ENCODE measurements at places on chromosomes 3 and 15. TPM values are rescaled to one million over a fixed set of nuclear protein-coding genes. Genes with fewer than 3 reads are reported as not detected.

The ACKR2 gene
- 0.40 TPM for total RNA-seq

DNA sequence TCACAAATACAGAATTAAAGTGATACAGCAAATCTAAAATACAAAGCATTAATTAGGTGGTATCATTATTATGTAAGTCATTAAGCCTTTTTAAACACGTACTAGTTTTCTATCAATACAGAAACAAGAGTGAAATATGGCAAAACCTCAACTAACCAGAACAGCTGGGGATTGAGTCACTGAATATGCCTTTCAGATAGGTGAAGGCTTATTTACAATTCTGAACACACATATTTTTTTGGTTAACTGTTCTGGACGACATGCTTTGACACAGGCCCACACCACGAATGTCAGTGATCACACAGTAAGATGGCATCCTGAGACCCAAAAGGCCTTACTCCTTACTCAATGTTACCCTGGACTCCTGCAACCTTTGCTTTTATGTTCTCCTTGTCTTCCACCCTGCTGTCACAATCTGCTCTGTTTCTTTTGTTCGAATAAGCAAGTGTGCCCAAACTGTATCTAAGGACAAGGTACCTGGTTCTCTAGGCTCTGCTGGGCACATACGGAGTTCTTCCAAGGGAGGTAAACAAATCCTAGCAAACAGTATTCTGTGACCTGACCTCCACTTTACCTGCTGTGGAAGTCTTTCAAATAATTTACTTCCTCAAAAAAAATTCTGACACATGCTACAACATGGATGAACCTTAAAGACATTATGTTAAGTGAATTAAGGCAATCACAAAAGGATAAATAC is 7.0 kb downstream of the SFMBT1 start:
- DNase-seq, result no peak

The SRP14 gene
- total RNA-seq, result 150 TPM

The ABI3BP gene
- not detected for total RNA-seq
